Dermis blood vessel endothelial cell (primary cell): ENCODE measurements at places on chromosomes 5 and 9. TPM values are rescaled to one million over a fixed set of nuclear protein-coding genes. Genes with fewer than 3 reads are reported as not detected.
A peak's percentile ranks its signal among the peaks of the same experiment; 100 is the strongest.

The RNF183 gene
- not detected in 2 replicates for total RNA-seq

The IFNA2 gene
- total RNA-seq = not detected in 2 replicates

The ARL10 gene
- 14.7 and 15.0 TPM in 2 replicates for total RNA-seq

The GPRIN1 gene
- 7.7 and 8.7 TPM in 2 replicates for total RNA-seq

The OLFML2A gene
- 2.2 and 2.9 TPM in 2 replicates for total RNA-seq

The SUSD3 gene
- not detected in 2 replicates for total RNA-seq

The ECSCR gene
- 404 and 423 TPM in 2 replicates for total RNA-seq

The SLCO6A1 gene
- total RNA-seq = not detected in 2 replicates

DNA sequence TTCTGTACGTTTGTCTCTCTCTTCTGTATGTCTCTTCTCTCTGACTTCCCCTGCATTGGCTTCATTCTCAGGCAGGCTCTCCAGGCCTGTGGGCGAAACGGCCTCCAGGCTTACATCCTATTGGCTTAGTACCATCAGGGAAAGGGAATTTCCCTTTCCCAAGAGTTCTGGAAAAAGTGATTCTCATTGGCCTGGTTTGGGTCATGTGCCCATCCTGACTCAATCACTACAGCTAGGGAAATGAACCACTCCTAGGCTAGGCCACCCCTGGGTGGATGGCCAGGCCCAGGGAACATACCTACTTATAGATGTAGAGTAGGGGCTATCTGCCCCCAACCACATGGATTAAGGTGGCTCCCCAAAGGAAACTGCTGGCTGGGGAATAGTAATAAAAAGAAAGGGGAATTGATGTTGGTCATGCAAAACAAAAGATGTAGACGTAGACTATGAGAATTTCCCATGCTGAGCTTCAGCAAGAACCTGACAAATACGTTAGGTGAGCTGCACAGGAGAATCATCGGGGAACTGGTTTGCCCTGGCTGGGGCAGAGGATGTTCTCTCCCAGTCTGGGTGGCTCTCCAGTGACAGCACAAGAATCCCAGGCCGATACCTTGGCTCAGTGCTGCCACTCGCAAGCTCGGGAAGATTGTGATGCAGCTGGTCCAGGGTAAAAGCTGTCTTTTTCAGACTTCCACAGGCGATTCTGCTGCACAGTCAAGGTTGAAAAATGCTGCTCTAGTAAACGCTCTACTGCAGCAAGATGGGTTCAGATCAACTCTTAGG is 3.7 kb upstream of the EGR1 start:
- peak; percentile 76 for DNase-seq

GRCh38 chr5:96885518-96886338 is 9.4 kb downstream of the ERAP2 start:
- peak; percentile 56 for DNase-seq

DNA sequence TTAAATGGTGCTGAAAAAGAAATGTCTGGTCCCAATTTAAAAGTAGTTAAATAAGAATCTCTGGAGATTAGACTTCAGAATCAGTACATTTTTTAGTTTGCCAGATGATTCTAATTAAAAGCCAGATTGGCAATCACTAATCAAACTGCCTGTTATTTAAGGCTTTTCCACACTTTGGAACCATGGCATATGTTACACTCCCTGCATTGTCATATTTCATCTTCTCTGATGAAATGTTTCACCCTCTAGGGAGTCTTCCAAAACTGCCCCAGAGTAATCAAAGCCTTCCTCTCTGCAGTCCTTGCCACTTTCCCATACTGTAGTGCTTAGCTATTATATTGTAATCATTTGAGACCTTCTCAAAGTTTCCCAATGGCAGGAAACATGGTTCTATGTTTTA is 17.5 kb upstream of the OR13C9 start:
- DNase-seq = no peak

DNA sequence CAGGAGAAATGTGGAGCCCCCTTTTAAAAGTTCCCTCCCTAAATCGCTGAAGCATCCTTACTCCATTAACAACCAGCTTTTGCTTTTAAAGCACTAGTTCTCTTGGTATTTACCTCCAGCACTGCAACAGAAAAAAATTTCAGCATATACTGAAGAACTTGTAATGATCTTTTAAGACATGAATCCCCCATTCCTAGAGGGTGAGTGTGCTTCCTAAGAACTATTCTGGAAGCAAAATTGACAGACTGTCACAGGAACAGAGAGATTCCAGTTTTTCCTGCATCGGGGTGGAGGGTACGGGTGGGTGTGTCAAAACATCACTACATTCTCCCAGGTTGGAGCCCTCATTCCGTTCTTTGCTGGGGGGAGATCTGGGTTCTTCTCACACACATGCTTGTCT is 151.9 kb downstream of the EBF1 start:
- DNase-seq = no peak

GRCh38 chr9:19785230-19785629 is 3.6 kb downstream of the SLC24A2 start:
- DNase-seq = no peak

DNA sequence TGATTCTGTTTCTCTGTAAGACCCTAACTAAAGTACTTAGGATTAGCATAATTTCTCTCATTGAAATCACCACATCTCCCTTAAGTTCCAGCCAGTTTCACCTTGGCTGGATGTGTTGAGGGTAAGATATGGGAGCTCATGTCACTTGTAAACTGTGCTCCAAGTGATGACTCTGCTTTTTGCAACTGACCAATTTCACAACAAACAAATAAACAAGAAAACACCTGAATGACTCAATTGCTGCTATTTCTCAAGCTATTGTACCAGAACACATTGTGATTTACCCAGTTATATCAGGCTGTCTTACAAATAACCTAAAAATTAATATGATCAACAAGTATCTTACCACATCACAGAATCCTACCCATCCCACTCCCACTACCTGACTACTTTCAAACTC is 379.1 kb upstream of the KIF2A start:
- DNase-seq = no peak

DNA sequence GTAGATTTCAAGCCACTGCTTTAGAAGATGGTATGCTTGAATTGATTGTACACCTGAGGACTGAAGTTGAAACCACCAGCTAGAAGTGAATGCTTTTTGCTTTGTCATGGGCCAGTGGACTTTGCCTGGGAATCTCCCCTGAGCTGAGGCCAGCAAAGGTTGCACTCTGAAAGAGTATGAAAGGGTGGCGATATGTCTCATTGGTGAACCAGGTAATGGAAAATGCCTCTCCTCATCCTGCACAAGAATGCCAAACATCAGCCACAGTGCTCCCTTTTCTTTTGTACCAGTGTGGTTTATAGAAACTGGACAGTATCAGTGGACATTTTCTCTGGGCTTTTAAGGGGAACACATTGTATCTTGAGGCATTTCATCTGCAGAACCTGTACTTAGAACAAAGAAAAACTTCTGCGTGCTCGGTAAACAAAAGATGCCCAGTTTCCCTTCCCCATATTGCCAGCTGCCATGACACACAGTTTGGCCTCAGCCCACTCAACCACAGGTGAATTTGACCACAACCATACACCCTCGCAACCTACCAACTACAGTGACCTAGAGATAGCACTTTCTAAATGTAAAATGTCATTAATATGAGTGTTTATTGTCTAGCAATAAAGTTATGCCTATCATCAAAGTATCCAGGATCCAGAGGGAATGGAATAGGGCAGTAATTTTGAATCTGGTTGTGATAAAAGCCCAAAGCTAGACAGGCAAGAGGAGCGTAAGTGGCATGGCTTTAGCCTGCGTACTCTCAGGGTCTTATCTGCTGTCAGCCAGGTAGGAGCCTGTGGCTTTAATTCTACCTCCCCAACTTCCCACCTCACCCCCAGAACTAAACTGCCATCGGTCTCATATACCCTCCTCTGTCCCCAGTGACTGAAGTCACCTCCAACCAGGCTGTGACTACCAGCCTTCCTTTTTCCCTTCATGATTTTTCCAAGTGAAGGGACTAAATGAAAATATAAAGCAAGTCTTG is 79.5 kb upstream of the LHFPL2 start:
- DNase-seq = no peak

DNA sequence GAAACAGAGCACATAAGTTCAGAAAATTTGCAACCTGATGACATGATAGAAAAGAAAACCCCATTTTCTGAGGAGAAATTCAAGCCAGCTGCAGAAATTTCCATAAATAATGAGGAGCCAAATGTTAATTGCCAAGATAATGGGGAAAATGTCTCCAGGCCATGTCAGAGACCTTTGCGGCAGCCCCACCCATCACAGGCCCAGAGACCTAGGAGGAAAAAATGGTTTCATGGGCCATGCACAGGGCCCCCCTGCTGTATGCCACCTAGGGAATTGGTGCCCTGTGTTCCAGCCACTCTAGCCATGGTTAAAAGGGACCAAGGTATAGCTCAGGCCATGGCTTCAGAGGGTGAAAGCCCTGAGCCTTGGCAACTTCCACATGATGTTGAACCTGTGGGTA is 118.1 kb downstream of the NR2F1-AS1 start:
- no peak for DNase-seq

DNA sequence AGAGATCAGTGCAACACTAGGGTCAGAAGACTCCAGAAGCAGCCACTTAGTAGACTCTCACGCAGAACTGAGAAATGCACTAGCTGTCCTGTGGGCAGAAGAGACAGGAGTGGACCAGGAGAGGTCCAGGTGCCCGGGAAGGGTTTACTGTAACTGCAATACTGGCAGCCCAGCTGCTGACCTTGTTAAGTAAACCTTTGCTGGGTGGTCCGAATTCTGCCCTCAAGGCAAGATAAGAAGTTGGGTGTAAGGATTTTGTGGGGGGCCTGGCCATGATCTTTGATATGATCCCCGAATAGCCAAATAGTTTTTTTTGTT is 91.3 kb downstream of the PDE6A start:
- DNase-seq = no peak

- no peak for DNase-seq
These were observed 14.5 kb upstream of the HEXB start for GRCh38 chr5:74670396-74671038.

DNA sequence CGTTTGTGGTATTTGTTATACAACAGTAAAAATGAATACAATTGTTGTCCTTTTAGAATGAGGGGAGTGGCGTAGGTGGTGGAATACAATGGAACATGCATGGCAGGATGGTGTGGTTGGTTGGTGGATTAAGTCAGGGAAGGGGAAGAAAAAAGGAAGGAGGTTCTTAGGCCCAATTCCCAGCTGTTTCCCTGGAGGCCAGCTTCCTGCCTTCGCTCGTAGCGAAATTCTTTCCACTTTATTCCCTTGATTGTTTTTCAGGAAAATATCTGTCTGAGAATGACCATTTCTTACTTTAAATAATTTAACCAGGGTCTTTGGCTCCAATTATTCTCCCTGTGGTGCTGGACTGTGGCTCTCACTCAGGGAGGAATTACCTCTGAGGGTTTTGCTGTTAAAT is 24.1 kb upstream of the DMAC1 start:
- peak; percentile 3 for DNase-seq

GRCh38 chr9:125547368-125547767 is 159.6 kb downstream of the MAPKAP1 start:
- no peak for DNase-seq

DNA sequence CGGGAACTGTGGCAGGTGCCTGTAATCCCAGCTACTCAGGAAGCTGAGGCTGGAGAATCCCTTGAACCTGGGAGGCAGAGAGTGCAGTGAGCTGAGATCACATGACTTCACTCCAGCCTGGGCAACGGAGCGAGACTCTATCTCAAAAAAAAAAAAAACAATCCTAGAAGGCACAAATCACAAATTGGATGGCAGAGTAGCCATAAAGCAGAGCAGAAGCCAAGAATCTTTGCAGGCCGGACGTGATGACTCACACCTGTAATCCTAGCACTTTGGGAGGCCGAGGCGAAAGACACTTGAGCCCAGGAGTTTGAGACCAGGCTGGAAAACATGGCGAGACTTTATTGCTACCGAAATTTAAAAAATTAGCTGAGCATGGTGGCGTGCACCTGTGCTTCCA is 9.2 kb upstream of the FUBP3 start:
- DNase-seq = peak; percentile 61

DNA sequence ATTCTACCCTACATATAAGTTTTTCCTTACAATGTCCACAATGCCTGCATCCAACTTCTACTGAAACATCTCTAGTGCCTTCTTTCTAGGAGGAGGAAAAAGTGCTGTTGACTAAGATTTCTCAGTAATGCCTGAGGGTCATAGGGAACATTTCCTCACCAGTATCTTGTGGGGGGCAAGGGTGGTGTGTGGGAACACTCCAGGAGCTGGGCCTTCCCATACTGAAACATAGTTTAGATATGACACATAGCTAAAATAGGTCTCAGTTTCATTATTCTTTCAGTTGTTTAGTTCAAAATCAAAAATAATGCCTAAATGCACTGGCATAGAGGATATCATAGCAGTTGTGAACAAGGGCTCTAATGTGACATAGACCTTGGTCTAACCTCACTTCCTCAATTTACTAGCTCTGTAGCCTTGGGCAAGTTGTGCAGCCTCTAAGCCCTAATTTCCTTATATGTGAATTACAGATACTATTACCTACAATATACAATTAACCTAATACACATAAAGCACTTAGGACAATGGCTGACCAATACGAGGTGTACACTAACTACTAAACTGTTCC is 66.1 kb downstream of the HAPLN1 start:
- no peak for DNase-seq

- DNase-seq = no peak
These were observed 26.9 kb upstream of the SYK start for GRCh38 chr9:90774682-90775081.

DNA sequence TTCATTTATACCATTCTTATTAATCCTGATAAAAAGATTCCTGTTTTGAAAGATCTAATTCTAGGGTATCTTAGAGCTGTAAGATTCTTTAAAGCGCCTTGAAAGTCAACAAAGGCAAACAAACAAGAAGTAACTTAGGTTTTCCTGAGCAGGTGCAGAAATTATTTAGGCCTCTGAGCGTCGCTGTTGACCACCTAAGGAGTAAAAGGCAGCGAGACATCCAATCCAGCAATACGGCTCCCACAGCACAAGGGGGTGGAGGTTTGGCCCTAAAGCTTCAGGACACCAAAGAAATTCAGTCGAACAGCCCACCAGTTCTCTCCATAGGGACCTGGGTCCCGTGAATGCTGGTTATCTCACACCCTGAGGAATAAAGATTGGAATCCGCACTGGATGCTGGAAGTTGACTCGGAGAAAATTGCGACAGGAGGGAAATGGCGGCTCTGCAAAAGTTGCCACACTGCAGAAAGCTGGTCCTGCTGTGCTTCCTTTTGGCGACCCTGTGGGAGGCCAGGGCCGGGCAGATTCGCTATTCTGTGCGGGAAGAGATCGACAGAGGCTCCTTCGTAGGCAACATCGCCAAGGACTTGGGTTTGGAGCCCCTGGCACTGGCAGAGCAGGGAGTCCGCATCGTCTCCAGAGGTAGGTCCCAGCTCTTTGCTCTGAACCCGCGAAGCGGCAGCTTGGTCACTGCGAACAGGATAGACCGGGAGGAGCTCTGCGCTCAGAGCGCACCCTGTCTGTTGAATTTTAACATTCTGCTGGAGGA is at the start of gene PCDHGA2:
TSS of gene PCDHGA2 (plus strand) at position 223 of the 769 bp plus-strand sequence.
- peak; percentile 72 for DNase-seq
